ENCODE measurements at places on chromosomes 12 and 14.

DNA sequence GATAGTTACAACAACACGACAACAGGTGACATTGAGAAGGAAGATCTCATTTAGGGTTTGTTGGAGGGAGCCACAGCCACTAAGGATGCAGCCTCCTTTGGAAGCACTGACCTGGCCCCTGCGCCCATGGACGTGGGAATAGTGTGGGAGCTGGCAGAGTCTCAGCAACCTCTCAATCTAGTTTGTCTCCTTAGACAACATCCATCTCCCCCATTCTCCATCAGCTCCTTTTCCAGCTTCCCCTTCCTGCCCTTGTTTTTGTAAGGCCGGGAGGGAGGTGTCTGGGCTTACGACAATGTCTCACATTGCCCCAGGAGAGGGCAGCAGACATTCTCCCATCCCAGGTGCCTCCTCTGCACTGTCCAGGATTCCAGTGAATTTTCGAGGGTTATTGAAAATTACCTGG, 170.2 kb upstream of the PZP start:
- DNase-seq: peak; percentile 10

DNA sequence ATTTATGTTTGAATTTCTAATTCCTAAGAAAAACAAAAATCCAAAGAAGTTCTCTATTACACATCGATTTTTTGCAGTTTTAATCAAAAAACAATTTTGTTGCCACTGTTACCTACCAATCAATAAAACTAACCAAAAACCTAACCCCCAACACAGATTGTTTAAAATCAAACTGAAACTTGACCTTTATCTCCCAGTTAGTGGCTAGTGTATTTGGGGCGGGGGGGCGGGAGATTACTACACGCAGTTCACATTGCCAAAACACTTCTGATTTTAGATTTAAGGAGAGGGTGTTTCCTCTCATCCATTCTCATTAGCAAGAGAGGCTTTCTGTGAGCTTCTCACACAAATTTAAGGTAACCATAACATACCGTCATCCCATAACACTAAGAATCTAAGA, 6.4 kb downstream of the CDC42BPB start:
- no peak for DNase-seq

GRCh38 chr14:73463411-73463810, 5.1 kb upstream of the NUMB start:
- DNase-seq: no peak

DNA sequence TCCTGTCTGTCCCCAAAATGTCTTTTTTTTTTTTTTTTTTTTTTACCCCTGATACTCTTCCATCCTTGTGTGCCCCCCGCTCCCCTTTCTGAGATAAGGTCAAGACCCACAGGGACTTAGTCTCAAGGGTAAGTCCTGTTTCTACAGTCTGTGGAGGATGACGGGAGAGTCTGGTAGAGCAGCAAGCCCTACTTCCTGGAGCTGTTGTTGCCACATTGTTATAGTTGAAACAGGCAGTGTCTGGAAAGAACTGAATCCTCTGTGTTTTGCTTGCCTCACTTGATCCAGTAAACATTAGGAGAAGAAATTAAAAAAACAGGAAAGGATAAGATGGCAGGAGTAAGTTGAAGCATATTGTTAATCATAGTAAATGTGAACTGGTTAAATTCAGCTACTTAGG, 45.5 kb downstream of the ZNF664 start:
- DNase-seq: no peak

- DNase-seq: no peak
Observed at GRCh38 chr12:3380200-3381043, 110.6 kb upstream of the PRMT8 start.

GRCh38 chr12:88145567-88146505, 3.7 kb downstream of the TMTC3 start:
- DNase-seq: no peak

DNA sequence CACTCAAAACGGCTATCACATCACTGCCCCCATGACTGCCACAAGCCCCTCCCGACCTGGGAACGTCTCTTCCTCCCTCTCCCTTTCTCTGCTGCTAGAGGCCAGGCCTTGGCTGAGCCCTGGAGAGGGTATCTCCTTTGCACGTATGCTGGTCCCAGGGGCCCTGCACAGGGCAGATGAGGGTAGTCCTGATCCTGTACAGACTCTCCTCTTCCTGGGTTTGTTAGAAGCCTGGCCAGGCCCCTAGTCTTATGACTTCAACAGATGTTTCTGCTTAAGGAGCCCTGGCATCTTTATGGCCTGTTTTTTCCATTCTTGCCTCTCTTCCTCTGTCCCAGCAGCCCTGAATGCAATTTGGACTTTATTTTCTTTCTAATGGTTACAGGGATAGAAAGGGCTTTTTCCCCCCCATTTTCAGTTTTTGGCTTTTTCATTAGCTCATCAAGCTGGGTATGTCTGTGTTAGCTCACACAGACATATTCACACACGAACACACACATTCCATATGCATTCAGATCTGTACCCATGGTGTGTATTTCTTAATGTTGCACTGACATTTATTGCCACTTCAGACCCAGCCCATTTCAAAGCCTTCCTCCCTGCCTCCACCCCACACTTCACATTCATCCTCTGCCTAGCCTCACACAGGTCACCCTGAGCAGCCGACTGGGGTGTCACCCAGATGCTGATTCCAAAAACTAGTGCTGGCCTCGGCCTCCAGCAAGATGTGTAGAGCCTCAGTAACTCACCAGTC, 203.2 kb downstream of the ZFP36L1 start:
- no peak for DNase-seq

DNA sequence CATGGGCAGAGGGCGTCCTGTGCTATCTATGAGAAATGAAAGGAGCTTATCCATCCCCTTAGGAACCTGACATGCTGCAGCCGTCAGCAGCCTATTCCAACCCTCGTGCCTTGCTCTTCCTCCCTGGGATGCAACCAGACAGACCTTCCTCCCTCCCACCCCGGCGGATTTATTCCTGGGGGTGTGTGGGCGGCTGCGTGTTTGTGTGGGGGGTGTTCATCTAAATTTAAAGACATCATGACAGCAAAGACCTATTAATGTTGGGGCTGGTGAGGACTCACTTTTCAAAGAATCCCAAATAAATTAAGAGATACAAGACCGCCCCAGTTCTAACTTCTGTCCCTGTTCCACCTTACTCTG, 52.0 kb downstream of the WSCD2 start:
- DNase-seq: no peak

DNA sequence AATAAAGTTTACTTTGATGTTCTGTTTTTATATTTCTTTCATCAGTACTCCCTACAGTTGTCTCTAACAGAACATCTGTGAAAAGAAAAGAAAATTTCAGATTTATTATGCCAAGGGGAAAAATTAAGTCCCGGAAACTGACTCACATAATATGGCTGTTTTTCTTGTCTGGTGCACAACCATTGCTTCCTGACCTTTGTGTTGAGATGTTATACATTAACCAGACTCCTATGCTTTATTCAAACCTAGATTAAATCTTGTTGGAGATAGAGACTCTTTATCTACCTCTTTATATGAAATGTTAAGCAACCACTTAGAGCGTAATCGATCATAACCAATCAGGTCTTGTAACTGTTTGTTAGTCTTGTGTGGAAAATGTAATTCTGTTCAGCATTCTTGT, 37.6 kb upstream of the BICD1 start:
- peak; percentile 14 for DNase-seq

DNA sequence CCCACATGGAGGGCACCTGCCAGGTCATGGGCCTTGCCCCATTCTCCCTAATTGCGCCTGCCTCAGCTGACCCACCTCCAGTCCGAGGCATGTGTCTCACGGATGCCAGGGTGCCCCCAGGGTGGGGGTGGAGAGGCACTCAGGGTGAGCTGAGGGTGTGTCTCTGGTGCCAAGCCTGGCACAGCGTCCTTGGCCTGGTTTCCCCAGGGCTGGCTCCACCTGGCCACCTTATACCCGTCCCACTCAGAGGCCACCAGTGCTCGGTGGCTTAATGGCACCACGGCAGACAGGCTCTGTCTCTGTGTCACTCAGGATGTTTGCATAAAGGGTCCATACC, 33.6 kb upstream of the TDRD9 start:
- no peak for DNase-seq

All from glomerular endothelial cell (primary cell).